ENCODE measurements at places on chromosomes 5 and 9. TPM values are rescaled to one million over a fixed set of nuclear protein-coding genes. Genes with fewer than 3 reads are reported as not detected.

Gene EIF4E1B
- total RNA-seq = 0.04 TPM

DNA sequence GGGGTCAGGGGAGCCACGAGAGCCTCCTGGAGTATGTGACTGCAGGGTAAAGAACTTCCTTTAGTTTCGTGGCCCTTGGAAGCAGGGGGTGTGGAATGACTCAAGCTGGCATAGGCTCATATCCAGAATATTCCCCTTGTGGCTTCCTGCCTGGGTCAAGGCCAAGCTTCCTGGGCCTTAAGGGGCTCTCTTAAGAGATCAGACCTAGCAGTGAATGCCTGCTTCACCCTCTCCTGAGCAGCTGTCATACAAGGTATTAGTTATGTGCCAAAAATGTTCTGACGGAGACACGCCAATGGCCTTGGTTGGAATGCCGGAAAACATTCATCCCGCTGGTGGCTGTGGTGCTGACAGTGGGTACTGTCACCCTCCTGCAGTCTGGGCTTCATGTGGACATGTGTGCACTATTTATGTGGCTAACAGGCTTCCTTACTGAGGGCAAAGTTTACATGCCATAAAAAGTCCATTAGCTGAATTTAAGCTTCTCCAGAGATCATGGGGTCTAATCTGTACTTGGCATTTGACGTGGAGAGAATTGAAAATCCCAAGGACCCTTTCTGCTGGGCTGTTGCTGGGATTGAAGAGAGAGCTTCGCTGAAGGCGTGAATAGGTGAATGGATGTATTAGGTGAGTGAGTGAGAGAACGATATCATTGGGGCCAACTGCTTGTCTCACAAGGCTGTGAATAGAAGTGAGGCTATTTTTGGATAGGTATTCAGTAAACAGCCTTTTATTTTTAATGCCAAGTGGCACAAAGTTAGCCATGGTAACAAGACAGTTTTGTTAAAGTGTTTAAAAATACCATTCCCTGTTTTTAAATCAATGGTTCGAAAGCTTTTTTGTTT is 156.8 kb downstream of the MACROH2A1 start:
- H3K27me3 ChIP-seq = no peaks in the 10 kb centered on the region
- H3K36me3 ChIP-seq = no peaks in the 10 kb centered on the region
- H3K4me3 ChIP-seq = no peak overlapping the region
- H3K4me1 ChIP-seq = no peaks in the 10 kb centered on the region
- H3K27ac ChIP-seq = no peak overlapping the region
- DNase-seq = no peak

Gene HMMR
- total RNA-seq = 0.38 TPM

DNA sequence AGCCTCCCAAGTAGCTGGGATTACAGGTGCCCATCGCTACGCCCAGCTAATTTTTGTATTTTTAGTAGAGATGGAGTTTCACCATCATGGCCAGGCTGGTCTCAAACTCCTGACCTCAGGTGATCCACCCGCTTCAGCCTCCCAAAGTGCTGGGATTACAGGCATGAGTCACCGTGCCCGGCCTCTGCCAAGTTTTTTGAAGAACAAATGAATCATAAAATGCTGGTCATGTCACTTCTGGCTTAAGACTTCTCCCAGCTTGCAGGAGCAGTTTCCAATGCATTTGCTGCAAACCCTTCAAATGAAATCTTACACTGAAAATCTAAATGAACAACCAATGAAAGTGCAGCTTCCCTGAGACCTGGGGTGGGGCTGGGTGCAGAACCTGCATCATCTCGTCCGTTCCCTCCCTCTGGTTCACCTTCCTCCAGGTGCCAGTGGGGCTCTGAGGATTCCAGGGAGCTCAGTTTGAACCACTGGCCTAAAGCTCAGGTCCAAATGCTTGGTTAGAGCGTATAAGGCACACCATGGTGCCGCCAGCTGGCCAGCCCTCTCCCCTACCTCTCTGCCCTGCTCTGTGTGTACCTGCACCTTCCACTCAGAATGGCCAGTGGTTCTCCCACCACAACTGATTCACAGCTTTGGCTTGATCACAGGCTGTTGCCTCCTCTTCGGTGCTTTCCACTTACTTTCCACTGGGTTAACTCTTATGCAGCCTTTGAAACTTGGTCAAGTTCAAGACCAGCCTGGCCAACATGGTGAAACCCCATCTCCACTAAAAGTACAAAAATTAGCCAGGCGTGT is 39.8 kb upstream of the FUBP3 start:
- no peak overlapping the region for H3K4me3 ChIP-seq
- DNase-seq = no peak
- no peaks in the 10 kb centered on the region for H3K27me3 ChIP-seq
- H3K4me1 ChIP-seq = no peaks in the 10 kb centered on the region

GRCh38 chr5:43352131-43352530 is 38.9 kb upstream of the HMGCS1 start:
- no peak overlapping the region for H3K27ac ChIP-seq
- no peaks in the 10 kb centered on the region for H3K27me3 ChIP-seq
- no peak for DNase-seq
- H3K36me3 ChIP-seq = no peaks in the 10 kb centered on the region
- H3K4me3 ChIP-seq = no peak overlapping the region

Gene PHYHD1
- total RNA-seq = 48.7 TPM

- no peak overlapping the region for H3K4me3 ChIP-seq
- no peaks in the 10 kb centered on the region for H3K36me3 ChIP-seq
- no peak overlapping the region for H3K27ac ChIP-seq
- H3K4me1 ChIP-seq = peaks cover 24% of the 10 kb centered on the region
Observed at GRCh38 chr9:114174876-114175771, 19.8 kb downstream of the COL27A1 start.

DNA sequence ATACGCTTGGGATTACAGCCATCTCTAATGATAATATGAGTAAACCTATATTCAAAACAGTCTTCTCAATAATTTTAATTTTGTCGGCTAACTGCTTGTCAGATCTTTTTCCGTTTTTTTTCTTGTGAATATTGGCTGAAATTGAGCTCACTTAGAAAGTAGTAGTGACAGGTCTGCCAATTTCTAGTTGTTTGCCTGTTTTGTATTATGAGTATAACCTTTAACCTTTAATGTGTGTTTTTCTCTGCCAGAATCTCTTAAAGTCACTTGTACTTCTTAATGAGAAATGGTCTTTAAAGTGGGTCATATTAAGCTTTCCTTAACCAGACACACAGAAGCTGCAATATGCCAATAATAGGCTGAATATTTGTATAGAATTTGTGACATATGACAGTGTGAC is 511.0 kb downstream of the CSNK1G3 start:
- H3K4me1 ChIP-seq = no peaks in the 10 kb centered on the region
- no peak overlapping the region for H3K27ac ChIP-seq
- H3K36me3 ChIP-seq = no peaks in the 10 kb centered on the region
- H3K27me3 ChIP-seq = no peaks in the 10 kb centered on the region

Gene SLC6A19
- 0.34 TPM for total RNA-seq

GRCh38 chr5:139422307-139422893 is 16.9 kb downstream of the DNAJC18 start:
- H3K4me3 ChIP-seq = no peak overlapping the region
- H3K4me1 ChIP-seq = no peaks in the 10 kb centered on the region
- H3K27ac ChIP-seq = no peak overlapping the region
- no peaks in the 10 kb centered on the region for H3K36me3 ChIP-seq
- no peak for DNase-seq
- H3K27me3 ChIP-seq = no peaks in the 10 kb centered on the region

DNA sequence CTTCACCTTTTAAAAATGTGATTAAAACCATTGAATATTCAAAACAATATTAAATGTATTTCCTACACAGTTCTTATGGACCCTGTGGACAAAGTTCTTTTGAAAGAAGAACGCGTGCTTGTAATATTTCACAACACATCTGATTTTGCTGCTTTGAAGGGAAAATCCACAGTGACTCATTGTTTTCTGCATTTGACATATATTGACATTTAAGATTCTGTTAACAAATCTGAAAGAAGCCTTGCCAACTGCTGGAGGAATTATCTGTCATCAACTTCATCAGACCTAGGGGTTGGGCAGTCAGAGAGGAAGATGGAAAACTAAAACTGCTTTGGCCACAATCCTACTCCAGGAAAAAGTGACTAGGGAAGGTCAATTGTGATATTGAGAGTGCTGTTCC is 56.9 kb upstream of the RASEF start:
- no peaks in the 10 kb centered on the region for H3K36me3 ChIP-seq
- no peak overlapping the region for H3K27ac ChIP-seq
- no peaks in the 10 kb centered on the region for H3K4me1 ChIP-seq
- H3K27me3 ChIP-seq = no peaks in the 10 kb centered on the region
- DNase-seq = no peak

GRCh38 chr5:27015758-27016157 is 22.6 kb downstream of the CDH9 start:
- H3K4me1 ChIP-seq = no peaks in the 10 kb centered on the region
- H3K27me3 ChIP-seq = no peaks in the 10 kb centered on the region
- no peak for DNase-seq
- H3K27ac ChIP-seq = no peak overlapping the region
- no peaks in the 10 kb centered on the region for H3K36me3 ChIP-seq

DNA sequence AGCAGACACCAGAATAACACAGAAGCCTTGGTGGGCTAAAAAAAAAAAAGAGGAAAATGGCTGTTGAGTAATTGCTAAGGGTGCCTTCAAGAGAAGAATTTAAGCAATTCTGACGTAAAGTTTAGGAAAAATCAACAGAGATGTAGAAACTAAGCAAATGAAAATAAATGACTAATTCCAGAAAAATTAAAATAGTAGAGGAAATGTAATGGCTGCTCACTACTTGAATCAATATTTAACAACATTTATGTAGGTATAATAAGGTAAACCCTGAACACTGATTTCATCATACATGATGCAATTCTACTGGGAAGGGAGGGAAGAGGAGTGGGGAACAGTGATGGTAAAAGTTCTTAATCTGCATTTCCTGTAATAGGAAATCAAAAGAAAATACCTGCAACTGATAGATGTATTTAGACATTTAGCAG is 41.4 kb downstream of the PUM3 start:
- no peak for DNase-seq
- no peak overlapping the region for H3K4me3 ChIP-seq
- no peaks in the 10 kb centered on the region for H3K4me1 ChIP-seq

Gene TAF11L10
- total RNA-seq = not detected

DNA sequence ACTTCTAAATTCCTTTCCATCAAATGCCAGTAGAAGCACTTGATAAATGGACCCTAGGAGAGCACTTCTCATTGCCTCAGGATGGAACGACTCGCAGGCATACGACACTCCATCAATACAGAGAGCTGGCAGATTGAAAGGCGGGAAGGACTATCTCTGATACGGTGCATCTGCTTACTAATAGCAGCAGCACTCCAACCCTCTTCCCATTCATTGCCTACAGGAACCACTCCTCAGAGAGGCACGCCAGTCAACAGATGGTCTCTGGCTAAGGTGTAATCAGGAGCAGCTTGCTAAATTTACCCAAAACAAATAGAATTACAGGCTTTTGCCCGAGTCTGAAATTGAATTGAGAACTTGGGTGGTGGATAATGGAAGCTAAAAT is 168.1 kb downstream of the EFNA5 start:
- peaks cover 7% of the 10 kb centered on the region for H3K4me1 ChIP-seq
- no peak overlapping the region for H3K4me3 ChIP-seq
- H3K27ac ChIP-seq = no peak overlapping the region
- H3K36me3 ChIP-seq = no peaks in the 10 kb centered on the region
- no peak for DNase-seq

GRCh38 chr5:158637039-158637438 is 462.7 kb downstream of the EBF1 start:
- H3K36me3 ChIP-seq = no peaks in the 10 kb centered on the region
- DNase-seq = no peak
- H3K4me3 ChIP-seq = no peak overlapping the region
- no peaks in the 10 kb centered on the region for H3K27me3 ChIP-seq

- no peak for DNase-seq
- no peaks in the 10 kb centered on the region for H3K4me1 ChIP-seq
- H3K36me3 ChIP-seq = no peaks in the 10 kb centered on the region
- no peak overlapping the region for H3K27ac ChIP-seq
Observed at GRCh38 chr5:8843771-8844170, 702.1 kb downstream of the SEMA5A start.

DNA sequence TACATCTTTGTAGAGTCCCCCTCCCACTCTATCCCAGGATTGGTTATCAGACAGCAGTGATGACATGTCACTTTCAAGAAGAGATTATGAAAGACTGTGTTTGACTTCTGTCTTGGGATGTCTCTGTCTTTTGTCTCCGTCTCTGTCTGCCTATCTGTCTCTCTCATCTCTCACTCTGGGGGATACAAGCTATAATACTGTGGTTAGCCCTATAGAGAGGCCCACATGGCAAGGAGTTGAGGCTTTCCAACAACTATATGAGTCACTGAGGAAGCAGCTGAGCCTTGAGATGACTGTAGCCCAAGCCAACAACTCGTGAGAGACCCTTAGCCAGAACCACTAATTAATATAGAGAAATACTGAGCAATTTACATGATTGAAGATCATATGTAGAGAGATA is 284.8 kb downstream of the PDE4D start:
- H3K36me3 ChIP-seq = no peaks in the 10 kb centered on the region
- H3K4me1 ChIP-seq = peaks cover 6% of the 10 kb centered on the region
- DNase-seq = no peak

Gene RAPGEF1
- 38.8 TPM for total RNA-seq

Gene CDHR2
- 1.1 TPM for total RNA-seq

- H3K36me3 ChIP-seq = no peaks in the 10 kb centered on the region
- H3K27me3 ChIP-seq = no peaks in the 10 kb centered on the region
- no peak for DNase-seq
- peaks cover 10% of the 10 kb centered on the region for H3K4me1 ChIP-seq
- H3K4me3 ChIP-seq = no peak overlapping the region
- H3K27ac ChIP-seq = no peak overlapping the region
Observed at GRCh38 chr5:99033014-99033900, 104.5 kb upstream of the CHD1 start.

GRCh38 chr5:17333755-17334154 is 116.3 kb downstream of the BASP1 start:
- H3K27me3 ChIP-seq = no peaks in the 10 kb centered on the region
- H3K27ac ChIP-seq = no peak overlapping the region
- DNase-seq = no peak
- H3K36me3 ChIP-seq = no peaks in the 10 kb centered on the region

Gene SLC6A18
- total RNA-seq = not detected

GRCh38 chr5:113448252-113448651 is 13.5 kb upstream of the TSSK1B start:
- no peak overlapping the region for H3K4me3 ChIP-seq
- H3K27ac ChIP-seq = no peak overlapping the region
- peaks cover 13% of the 10 kb centered on the region for H3K4me1 ChIP-seq
- DNase-seq = no peak

DNA sequence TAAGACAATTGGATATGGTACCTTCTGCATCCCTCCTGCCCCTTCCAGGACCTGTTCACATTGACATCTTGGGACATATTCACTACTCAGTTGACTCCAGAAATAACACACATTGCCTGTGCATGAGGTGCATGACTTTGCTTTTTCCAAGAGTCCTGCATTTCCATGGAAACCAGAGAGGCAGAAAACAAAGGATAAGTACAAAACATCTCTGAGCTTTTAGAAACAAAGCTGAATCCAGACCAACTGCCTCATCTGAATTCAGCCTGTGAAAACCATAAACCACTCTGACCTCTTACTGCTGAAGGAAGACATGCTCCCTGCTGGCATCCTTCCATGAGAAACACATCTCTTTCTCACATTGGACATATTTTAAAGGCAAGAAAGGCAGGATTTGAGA is 695.1 kb downstream of the TAF11L14 start:
- H3K27ac ChIP-seq = no peak overlapping the region
- no peak for DNase-seq
- H3K36me3 ChIP-seq = no peaks in the 10 kb centered on the region
- no peak overlapping the region for H3K4me3 ChIP-seq
- H3K4me1 ChIP-seq = no peaks in the 10 kb centered on the region

Gene FGF10
- 5.8 TPM for total RNA-seq

GRCh38 chr5:134242146-134242545 is 16.3 kb upstream of the PPP2CA start:
- H3K27me3 ChIP-seq = no peaks in the 10 kb centered on the region
- no peak overlapping the region for H3K27ac ChIP-seq
- no peak for DNase-seq
- no peak overlapping the region for H3K4me3 ChIP-seq
- H3K36me3 ChIP-seq = no peaks in the 10 kb centered on the region
- peaks cover 5% of the 10 kb centered on the region for H3K4me1 ChIP-seq

Gene MEGF9
- 8.3 TPM for total RNA-seq

All from pancreas (tissue), 10 donors.